ENCODE measurements at places on chromosomes 1 and 21.

GRCh38 chr1:209023790-209024189, 559.7 kb upstream of the CAMK1G start:
- no peak for DNase-seq

DNA sequence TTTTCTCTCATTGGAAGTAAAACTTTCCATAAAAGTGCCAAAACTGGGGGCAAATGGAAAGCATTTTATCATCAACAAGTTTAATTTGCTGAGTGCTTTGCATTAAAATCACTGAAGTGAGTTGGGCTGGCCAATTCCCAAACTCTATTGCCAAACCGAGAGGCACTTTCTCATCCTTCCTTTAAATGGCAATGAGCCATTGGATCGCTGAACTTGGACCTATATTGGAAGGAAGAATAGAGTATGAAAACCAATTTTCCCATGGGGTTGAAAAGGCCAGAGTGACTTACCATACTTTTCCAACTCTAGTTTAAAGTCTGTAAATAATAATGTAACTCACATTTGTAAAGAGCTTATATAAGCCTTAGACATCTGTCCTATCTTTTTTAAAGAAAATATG, 189.1 kb upstream of the C1orf87 start:
- DNase-seq = no peak

DNA sequence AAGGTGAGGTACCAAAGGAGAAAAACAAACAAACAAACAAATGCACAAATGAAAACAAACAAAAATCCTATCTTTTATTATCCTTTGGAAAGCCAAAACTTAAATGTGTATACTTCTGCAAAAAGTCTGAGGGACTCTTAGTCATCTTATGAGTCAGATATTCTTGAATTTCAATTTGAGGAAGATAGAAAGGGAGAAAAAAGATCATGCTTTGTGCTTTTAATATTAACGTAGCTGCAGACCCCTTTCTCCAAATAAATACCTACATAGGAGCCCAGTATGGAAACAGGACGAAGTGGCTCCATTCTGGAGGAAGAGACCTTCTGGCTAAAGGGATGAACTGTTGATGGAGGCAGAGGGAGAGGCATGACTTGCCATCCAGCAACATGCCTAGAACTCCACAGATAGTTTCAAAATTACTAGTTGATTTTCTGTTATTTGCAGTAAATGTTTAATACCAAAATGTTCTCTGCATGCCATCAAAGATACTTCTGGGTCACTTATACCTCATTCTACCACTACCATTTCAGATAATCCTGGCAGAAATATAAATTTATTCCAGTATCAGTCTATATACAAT, 25.4 kb downstream of the NUP210L start:
- no peak for DNase-seq

DNA sequence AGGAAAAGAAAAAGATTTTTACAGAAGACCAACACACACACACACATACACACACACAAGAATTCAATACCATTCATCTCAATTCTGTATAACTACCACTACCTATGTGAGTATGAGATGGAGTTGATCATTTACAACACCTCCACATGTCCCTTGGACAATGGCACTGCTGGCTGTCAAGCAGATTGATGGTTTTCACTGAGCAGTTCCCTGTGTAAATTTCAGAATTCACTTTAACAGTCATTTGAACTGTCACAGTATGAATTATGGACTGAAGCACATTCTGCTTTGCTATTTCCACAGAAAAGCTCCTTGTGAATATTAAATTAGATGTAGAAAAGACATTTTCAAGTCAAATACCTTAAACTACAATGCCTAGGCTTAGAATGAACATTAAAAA, 14.3 kb downstream of the KCNT2 start:
- no peak for DNase-seq

DNA sequence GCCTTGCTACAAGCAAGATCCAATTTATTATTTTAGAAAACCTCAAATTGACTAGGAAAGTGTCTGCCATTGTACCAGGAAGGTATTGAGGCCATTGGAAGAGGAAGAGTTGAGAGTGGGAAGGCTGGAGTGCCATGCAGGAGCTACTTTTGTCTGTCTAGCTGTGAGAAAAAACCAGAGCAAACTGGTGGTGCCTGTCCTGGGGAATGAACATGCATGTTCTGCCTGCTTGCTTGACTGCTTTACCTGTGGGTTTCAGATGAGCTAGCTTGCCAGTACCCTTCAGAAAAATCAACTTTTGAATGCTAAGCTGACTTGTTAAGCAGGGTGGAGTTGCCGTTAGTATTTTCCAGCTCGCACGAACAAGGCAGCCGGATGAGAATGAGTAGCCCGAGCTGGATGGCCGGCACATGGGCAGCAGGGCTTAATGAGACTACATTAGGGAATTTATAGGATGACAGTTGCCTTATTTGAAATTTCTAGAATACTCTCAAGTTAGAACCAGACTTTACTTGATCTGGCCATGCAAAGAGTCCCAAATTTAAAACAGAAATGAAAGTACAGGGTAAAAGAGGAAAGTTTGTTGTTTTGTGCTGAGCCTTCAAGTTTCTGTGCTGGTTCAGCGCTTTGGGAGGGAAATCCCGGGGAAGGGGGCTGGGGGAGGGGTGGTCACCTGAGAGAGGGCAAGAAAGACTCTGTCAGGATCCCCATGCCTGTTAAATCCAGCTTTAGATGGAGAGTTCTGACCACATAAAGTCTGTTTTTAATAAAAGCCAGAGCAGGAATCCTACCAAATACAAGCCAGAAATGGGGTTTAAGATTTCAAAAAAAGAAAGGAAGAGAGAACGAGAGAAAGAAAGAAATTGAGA, 29.6 kb upstream of the C1orf105 start:
- peak; percentile 23 for DNase-seq

DNA sequence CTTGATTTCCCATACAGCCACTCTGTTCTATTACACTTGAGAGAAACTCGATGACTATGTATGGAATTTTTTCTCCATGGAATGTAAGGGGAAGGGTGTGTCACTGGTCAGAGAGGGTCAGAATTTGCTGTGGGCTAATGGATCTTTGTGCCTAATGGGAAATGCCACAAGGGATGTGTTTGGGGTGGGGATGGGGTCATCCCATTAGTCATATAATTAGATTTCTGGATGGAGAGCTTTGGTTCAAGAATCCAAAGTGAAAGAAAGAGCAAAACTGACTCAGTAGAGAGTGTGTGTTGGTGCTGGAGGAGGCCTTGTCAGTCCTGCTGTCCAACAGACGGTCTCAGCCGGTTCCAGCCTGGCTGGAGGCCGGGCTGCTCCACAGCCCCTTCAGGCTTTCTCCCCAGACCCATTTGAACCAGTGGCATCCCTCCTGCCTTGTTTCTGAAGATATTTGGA, 86.4 kb downstream of the LAMC2 start:
- no peak for DNase-seq

DNA sequence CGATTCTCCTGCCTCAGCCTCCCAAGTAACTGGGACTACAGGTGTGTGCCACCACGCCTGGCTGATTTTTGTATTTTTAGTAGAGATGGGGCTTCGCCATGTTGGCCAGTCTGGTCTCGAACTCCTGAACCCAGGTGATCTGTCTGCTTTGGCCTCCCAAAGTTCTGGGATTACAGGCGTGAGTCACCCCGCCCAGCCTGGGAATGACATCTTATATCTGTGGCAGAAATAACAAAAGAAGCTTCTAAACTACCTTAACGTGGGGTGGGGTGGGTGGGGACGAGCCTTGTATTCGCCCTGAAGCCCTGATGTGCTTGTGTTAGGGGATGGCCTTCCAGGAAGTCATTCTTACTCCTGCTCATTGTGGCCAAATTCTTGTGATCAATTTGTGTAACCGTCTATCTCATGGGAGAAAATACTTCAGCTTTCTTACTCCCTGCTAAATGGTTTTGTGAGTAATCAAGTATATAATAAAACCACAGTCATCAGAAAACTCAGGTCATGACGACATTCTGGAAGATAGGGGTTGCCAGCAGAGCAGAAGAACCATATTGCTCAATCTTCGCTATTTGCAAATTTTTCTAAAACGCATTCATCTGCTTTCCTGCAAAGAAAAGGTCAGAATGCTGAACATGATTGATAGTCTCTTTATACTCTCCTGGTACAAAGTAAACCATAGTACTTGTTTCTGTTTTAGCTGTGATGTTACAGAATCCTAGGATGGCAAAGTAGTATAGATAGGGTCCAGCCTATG, 63.2 kb downstream of the DIRAS3 start:
- no peak for DNase-seq

DNA sequence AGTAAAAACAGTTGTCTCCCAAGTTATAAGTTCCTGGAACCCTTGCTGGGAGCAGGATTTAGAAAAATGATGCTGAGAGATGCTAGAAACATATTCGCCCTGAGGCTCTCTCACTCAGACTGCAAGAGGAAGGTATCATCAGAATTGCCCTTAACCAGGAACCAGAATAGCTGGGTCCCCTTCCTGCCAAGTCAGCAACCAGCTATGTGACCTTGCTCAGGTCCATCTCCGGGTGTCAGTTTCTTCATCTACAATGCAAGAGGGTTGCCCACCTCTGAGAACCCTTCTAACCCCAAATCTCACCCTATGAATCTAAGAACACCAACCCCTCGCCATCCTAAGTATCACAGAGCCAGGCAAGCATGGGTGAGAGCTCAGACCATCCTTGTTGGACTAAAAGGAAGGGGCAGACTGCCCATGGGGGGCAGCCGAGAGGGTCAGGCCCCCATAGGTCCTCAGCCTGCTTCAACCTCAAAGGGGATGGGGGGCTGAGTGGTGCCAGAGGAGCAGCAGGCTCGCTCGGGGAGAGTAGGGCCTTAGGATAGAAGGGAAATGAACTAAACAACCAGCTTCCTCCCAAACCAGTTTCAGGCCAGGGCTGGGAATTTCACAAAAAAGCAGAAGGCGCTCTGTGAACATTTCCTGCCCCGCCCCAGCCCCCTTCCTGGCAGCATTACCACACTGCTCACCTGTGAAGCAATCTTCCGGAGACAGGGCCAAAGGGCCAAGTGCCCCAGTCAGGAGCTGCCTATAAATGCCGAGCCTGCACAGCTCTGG, 390 bp upstream of the S100A9 start:
- no peak for DNase-seq

DNA sequence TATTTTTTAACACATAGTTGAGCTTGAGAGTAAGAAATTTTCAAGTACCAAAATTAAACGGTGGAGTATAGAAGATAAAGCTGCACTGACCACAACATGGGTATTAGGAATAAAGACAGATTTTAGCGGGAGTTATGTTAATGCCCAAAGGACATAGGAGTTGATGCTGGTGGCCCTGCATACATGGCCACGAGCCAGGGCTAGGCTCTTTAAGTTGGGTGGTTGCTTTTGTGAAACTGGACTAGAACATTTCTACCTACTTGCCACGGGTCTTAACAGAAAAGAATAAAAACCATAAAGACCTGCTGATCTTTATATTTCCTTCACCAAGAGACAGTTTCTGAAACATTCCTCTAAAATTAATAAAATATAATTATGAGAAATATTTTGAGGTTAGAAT, 14.9 kb downstream of the EDEM3 start:
- no peak for DNase-seq

- DNase-seq = no peak
Measured at GRCh38 chr21:46284077-46284644, 1.2 kb downstream of the MCM3AP start.

DNA sequence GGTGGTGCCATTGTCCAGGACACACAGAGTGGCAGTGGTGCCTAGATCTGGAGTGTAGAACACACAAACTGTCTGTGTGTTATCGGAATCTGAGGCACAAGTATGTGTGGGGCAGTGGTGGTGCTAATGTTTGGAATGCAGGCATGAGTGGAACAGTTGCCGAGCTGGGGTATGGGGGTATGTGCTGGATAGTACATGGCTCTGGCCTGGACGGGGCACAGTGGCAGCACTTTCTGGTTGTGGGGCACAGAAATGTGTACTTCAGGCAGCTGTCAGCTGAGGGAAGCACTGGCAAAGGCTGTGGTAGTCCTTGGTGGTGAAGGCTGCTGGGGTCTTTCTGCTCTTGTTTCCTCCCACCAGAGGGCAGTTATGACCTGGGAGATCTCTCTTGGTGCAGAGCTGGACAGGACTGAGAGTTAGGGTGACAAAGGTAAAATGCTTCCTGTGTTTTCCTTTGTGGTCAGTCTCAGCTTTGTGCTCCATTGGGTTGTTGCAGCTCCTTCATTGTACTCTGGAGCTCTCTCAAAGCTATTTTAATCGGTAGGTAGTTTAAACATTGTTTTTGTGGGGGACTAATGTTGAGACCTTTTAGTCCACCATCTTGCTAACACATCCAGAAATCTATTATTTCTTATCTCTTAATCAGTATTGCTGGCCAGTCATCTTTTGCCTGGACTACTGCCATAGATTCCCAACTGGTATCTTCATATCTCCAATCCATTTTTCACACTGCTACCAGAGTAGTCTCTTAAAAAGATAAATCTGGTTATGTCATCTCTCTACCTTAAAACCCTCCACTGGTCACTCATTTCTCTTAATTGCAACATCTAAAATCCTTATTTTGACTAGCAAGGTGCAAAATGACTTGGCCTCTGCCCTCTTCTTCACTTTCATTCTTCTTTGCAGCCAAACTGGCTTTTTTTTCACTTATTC, 83.9 kb upstream of the NBPF4 start:
- no peak for DNase-seq

- no peak for DNase-seq
Measured at GRCh38 chr1:183550915-183551314, 39.3 kb downstream of the NCF2 start.

DNA sequence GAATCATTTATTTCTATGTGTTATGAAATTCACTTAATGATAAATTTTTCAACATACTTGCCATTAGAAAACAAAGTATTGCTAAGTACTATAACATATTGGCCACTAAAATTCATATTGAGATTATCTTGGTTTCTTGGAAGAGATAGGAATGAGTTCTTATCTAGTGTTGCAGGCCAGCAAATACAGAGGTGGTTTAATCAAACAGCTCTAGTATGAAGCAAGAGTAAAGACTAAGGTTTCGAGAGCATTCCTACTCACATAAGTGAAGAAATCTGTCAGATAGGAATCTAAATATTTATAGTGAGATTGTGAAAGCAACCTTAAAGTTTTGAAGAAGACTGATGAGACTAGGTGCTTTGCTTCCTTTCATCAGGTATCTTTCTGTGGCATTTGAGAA, 37.9 kb upstream of the FOXE3 start:
- no peak for DNase-seq

DNA sequence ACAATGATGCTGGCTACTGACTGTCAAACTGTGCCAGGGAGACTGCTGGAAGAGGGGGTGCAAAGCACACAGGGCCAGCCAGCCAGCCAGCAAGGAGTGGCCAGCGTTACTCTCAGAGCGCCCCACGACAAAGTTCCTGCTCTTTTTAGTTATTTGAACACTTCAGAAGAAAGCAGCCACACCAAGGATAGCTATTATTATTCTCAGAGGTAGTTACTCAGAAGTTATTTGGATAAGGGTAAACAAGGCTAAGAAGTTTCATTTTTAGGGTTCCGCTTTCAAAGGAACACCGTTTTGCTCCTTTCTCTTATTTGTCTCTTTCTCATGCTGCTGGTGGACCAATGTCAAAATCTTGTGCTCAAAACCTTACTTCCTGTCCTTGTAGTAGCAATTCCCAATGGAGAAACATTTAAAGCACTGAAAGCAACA, 59.9 kb downstream of the VANGL2 start:
- no peak for DNase-seq

- no peak for DNase-seq
Measured at GRCh38 chr1:172278478-172278877, 142.0 kb upstream of the C1orf105 start.

Measured in C1 segment of cervical spinal cord (tissue), 14 donors.